ENCODE measurements at places on chromosomes 1 and 21.
A peak's percentile ranks its signal among the peaks of the same experiment; 100 is the strongest.

- DNase-seq = no peak
Measured at GRCh38 chr1:33331444-33332356, 10.8 kb upstream of the A3GALT2 start.

DNA sequence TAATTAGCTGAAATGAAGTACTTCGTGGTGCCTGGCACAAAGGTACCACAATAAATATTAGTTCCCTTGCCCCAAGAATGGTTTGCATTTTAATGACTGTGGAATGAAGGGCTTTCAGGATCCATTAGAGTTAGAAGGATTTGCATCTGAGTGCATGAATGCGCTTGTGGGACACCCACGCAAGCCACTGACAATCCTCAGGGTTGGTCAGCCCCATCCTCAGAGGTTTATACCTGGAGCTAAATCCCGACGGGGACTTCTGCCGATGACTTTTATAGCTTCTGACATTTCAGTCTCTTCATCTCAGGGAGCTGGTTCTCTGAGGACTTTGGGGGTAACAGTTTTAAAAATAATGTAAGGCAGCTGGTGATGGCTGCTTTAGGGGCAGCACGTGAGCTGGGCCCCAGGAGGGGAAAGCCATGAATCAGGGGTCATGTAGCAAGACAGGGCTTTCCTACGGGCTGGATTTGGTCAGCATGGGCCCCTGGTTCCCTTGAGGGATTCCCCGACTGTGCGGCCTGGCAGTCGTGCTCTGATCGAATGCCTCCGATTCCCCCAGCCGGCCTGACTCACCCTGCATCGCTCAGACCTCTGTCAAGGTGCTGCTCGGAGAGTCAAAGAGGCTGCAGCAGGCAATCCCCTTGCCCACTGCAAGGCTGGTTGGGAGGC is 20.8 kb upstream of the IL10 start:
- no peak for DNase-seq

DNA sequence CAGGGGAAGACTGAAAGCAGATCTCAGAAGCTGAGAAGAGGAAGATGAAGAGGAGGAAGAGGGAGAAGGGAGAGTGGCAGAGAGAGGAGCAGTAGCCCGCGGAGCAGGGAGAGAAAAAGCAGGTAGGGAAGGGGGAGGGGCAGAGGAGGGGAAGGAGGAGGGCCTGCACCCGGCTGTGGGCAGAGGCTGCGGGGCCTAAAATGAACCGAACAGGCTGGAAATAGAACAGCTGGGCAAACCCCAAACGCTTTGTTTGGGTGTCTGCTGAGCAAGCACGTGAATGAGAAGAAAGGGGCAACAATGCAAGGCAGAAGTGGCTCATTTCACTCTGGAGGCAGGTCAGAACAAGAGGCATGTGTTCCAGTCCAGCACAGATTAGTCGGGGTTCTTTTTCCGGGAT is 33.5 kb downstream of the KCNC4 start:
- no peak for DNase-seq

DNA sequence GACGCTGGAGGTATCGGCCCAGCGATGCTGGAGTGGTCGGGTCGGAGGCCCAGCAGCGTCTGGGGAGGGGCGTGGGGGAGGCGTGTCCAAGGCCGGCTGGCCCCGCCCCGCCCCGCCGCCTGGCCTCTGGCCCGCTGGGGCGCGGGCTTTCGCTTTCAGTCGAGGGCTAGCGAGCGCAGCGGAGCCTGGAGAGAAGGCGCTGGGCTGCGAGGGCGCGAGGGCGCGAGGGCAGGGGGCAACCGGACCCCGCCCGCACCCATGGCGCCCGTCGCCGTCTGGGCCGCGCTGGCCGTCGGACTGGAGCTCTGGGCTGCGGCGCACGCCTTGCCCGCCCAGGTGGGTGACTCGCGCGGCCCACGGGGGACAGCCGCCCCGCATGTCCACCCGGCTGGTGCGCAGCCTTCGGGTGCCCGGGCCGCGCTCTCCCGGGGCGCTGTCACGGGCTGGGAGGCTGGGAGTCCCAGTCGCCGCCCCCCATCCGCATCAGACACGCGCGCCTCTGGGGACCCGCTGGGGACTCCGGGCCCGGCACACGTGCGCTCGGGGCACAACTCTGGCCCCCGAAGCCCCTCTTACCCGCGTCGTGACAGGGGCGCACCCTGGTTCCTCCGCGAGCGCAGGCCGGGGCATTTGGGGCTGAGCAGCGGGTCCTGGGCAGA is at the start of gene TNFRSF1B:
Gene TNFRSF1B (plus strand): TSS at position 158 of the 659 bp plus-strand sequence. CDS start 101 bp downstream, at position 259.
- DNase-seq = peak; percentile 77

- DNase-seq = no peak
Measured at GRCh38 chr1:230260831-230261230, 165.3 kb downstream of the PGBD5 start.

- DNase-seq = no peak
Measured at GRCh38 chr1:214028095-214028494, 40.3 kb downstream of the PROX1 start.

DNA sequence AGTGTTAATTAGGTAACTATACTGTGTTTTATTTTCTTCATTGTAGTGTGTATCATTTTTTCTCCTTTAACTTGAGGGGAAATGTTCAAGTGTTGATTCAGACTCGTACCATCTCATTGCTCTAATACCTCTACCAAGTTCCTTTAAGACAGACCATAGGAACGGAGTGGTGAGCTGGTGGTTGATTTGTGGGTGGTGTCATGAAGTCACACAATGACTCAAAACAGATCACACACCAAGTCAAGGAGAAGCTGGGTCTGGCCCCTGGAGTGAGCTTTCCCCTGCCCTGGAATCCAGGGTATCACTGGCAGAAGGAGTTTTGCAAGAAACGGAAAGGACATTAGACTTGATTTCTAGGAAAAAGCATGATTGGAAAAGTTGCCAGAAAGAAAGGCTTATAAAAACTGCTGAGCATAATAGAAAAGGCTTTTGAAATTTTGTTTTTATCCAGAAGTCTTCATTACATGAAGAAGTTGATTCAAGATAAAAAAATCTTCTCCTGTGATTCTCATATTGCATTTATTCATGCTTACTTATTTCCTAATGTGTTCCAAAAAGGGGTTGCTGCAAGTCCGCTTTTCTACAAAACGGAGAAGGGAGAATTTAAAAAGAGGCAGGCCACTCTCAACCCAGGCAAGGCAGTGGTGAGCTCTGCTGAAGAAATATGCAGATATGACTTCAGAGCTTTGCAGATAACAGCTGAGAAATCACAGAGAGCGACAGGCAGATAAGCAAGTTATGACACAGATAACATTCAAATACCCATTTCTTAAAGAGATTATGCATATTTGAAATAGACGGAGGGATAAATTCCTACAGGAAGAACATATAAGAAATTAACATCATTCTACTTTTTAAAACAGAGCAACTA is 79.7 kb downstream of the TBX19 start:
- DNase-seq = no peak

DNA sequence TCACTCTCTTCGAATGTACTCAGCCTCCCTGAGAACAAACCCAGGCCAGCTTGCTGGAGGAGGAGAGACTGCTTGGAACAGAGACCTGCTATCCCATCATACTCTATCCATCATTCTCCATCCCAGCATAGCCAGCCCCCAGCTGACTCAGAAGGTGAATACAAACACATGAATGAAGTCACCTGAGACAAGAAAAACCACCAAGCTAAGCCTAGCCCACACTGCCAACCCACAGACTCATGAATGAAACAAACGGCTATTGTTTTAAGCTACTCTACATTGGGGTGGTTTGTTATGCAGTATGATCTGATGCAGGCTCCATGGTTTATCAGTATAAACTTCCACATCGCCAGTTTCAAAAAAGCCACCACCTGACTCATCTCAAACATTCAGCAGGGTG is 395.6 kb downstream of the SETD4 start:
- DNase-seq = no peak

DNA sequence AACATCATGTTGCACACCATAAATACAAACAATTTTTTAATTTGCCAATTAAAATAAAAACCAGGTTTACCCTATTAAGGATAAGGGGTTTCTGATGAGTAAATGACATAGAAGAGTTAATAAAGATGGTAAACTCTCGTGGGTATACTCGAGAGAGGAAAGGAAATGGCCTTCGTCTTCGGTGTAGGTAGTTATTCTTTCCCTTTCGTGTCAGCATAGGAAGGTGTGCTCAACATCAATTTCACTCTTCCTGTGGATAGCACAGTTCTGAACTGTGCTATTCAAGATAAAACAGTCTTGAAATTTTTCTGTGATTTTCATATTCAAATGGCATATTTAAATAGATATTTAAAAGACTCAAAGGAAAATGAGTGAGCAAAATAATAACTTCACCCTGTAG is 98.2 kb downstream of the RGL1 start:
- no peak for DNase-seq

- no peak for DNase-seq
Measured at GRCh38 chr1:192538407-192539296, 36.9 kb upstream of the RGS1 start.
